Islet precursor cell (in vitro differentiated cells): ENCODE measurements at places on chromosomes 3 and 15.

DNA sequence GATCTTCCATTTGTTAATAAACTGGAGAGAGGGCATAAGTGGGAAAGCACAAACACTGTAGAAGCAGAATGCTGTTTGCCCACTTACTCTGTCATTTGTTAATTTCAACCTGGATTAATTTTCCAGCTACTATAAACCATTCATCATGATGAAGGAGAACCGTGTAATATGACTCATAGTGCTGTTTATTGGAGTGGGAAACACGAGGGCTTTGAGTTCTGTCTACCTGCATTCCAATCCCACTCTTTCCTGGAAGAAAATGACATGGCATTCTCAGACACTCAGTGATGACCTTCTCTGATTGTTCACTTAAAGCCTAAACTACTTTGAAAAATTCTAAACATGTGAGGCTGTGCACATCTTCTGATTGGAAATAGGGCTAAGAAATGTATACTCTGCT is 826.7 kb downstream of the AGBL1 start:
- no peak for DNase-seq

DNA sequence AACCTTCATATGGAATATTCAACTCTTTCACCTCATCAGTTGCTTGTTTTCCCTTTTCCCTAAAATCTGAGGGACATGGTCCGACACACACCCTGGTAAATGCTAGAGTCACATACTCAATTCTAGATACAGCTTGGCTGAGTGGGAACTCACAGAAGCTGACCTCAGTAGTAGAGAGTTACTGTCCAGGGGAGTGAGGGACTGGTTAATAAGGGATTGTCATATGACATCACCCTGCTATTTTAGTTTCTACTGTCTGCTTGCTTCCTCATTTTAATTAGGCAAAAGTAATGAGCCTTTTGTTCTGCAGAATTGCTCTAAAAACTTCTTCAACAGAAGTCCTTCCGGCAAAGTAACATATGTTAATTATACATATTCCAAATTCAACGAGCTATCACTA is 244.5 kb downstream of the ZIC4 start:
- DNase-seq, result no peak

GRCh38 chr3:14465425-14465824 is 63.0 kb downstream of the SLC6A6 start:
- DNase-seq, result no peak

DNA sequence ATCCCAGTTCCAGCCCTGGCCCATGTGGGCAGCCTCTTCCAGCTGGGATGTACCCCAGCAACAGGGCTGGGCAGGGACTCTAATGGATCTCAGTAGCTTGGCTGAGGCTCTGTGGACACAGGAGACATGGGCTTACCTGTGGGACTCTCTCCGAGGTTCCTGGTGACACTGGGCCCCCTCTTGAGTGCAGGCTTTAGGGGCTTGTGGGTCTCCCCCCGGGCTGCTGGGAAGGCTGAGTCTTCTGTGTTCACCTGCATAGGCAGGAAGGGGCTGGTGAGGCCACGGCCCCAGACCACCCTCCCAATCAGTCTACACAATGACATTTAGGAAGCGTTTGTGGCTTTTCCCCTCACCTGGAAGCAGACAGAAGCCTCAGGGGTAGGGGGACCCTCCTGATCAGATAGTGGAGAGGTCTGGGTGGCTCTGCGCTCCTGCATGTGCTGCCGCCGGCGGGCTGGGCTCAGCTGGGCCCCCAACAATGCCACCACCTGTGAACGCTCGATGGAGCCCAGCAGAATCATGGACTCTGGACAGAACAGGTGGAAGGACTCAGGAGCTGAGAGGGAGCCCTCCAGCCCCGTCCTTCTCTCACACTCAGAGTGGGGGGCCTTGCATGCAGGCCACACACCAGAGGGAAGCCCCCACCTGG is 8.4 kb downstream of the CLCN2 start:
- DNase-seq, result no peak

- DNase-seq, result no peak
These were observed 33.5 kb downstream of the CHCHD6 start for GRCh38 chr3:126737527-126737926.

DNA sequence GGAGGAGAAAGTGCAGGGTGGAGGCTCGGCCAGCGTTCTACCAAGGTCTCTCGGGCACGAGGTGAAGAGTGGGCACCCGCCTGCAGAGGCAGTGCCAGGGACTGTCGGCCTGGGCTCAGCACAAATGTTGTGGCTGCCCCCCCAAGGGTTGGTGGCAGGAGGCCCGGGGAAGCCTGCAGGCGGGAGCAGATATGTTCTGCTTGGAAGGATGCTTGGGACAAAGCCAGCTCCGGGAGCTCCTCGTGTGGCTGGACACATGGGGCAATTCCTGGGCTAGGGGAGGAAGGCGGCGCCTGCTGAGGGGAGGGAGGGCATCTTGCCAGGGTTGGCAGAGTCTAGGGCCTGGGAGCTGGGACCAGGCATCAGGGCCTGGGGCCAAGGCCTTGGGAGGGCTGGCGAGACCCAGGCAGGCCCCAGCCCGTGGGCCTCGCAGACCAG is 30.4 kb upstream of the FBLN2 start:
- no peak for DNase-seq

DNA sequence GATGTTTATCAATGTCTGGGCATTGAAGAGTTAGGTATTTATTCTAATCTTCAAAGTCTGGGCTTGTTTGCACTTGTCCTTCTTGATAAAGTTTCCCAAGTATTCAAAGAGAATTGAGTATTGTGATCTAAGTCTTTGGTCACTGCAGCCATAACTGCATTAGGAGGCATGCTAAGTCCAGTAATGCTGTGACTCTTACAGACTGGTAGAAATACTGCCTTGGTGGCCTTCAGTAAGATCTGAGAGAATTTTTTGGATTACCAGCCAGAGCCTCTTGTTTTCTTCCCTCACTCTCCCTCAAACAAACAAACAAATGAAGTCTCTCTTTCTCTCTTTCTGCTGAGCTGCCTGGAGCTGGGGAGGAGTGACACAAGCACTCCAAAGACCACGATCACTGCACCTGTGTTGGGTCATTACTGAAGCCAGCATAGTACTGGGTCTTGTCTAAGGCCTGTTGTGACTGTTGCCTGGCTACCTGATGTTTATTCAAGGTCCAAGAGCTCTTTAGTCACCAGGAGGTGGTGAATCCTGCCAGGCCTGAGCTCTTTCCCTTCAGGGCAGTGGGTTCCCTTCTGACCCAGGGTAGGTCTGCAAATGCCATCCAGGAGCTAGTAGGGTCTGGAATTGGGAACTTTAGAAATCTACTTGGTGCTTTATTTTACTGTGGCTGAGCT is 14.8 kb upstream of the RBP2 start:
- DNase-seq, result peak; percentile 68

DNA sequence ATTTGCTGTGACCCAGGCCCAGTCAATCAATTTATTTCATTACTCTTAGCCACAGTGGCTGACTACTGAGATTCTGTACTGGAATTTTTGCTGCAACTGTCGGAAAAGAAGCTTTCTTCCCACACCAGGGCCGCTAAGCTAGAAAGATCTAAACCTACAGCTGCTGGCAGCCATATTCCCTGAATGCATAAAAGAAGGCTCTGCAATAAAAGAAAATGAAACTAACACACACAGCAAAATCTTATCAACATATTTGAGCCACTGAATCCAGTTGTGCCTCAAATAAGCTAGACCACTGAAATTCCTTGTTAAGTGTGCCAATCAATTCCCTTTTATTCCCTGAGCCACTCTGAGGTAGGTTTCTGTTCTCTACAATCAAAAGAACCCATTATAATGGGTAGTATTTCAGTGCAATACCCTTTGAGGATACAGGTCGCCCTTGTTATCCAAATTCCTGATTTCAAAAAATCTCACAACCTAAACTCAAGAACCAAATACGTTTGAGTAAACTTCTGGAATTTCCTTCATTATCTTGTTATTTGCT is 60.3 kb downstream of the MYO9A start:
- no peak for DNase-seq

GRCh38 chr15:33013827-33014445 is 180.6 kb downstream of the FMN1 start:
- DNase-seq, result no peak

GRCh38 chr3:39080026-39080425 is 27.4 kb downstream of the GORASP1 start:
- DNase-seq, result no peak
